ENCODE measurements at places on chromosomes 1 and 21.

DNA sequence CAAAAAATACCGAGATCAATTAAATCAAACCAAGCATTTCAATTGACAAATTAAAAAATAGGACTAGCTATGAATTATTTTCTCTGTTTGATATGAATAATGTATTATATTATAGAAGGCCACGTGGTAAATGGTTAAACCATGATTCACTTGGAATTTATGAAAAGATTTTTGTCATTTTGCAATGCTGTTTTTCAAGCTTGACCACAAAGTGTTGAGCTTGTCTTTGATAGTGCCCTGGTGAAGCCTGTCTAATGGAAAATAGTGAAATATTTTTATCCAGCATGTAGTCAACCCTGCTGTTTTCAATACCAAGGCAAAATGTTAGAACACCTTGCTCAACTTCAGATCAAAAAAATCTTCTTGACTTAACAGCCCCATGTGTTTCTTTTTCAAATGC is 288.0 kb upstream of the PRMT6 start:
- DNase-seq = no peak

- DNase-seq = no peak
Measured at GRCh38 chr1:117466761-117467160, 99.5 kb downstream of the MAN1A2 start.

DNA sequence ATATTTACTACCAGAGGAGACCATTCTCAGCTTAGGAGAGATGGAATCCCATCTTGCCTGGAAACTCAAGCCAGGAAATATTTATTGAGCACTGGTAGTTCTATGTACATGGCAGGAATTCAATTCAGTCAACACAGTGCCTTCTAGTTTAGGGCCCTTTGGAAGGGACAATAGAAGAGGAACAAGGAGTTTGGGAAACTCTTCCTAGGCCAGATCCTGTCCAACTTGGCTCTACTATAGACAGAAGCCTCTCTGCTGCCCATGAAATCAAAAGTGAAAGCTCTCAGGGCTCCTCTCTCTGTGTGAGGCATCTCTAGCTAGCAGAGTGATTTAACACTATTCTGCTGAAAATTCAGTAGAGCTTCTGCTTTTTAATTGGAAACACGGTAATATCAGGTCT is 244.6 kb upstream of the MAP1LC3C start:
- no peak for DNase-seq

DNA sequence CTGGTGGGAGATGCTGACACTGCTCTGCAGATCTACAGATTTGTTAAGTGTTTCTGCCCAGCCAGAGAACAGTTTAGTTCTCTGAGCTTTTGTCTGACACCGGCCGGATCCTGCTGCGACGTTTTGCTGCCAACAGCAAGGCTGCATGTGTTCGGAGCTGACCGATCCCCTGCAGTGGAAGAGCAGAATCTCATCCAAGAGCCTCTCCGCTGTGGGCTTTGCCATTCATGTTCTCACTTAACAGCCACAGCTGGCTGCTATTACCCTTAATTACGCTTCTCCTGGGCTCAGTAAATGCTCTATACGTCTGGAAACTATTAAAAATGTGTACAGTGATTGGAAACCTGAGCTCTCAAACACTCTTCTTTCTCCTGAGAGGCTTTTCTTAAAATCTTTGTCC is 105.3 kb downstream of the BCAR3 start:
- DNase-seq = peak; percentile 83

- no peak for DNase-seq
Measured at GRCh38 chr21:44601596-44602462, 1.4 kb downstream of the KRTAP10-7 start.

DNA sequence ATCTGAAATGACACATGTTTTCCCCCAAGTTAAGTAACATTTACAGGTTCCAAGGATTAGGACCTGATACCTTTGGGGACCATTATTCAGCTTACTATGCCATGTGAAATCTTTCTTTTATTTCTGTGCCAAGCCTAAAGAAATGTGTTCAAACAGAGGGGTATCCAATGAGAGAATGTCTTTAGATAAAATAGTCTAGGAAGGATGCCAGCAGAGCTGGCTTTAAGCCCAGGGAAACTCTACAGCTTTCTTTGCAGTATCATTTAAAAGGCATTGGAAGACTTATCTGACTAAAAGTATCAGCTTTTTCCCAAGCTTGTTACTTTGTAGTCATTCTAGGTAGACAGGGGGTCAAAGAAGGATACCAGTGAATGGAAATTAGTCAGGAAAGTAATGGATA is 860.4 kb downstream of the PLA2G4A start:
- DNase-seq = no peak

GRCh38 chr21:26684889-26685288 is 111.8 kb upstream of the CYYR1 start:
- no peak for DNase-seq

- DNase-seq = no peak
Measured at GRCh38 chr1:68269637-68270430, 37.5 kb upstream of the WLS start.

DNA sequence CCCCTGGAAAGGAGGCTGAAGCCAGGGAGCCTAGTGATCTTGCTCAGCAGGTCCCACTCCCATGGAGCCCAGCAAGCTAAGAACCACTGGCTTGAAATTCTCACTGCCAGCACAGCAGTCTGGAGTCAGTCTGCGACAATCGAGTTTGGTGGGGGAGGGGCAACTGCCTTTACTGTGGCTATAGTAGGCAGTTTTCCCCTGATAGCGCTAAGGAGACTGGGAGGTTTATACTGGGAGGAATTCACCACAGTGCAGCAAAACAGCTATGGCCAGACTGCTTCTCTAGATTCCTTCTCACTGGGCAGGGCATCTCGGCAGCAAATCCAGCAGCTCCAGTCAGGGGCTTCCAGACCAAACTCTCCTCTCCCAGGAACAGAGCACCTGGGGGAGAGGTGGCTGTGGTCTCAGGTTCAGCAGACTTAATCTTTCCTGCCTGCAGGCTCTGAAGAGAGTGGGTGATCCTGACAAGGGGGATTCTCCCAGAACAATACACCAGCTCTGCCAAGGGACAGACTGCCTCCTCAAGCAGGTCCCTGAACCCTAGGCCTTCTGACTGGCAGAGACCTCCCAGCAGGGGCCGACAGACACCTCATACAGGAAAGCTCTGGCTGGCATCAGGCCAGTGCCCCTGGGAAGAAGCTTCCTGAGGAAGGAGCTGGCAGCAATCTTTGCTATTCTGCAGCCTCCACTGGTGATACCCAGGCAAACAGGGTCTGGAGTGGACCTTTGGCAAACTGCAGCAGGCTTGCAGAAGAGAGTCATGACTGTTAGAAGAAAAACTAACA is 548.5 kb upstream of the NEGR1 start:
- no peak for DNase-seq

- no peak for DNase-seq
Measured at GRCh38 chr1:99728494-99729235, 37.8 kb downstream of the FRRS1 start.

DNA sequence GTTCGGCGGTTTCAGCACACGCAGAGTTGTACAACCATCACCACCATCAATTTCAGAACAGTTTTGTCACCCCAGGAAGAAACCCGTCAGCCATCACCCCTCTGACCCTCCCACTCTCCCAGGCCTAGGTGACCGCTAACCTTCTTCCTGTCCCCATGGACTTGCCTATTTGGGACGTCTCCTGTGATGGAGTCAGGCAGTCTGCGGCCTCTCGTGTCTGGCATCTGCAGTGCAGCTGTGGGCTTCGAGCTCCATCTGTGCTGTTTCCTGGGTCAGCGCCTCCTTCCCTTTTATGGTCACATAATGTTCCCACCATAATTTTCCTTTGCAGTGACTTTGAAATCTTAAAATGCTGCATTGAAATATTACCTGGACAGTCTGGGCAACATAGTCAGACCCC is 24.4 kb downstream of the SLC45A1 start:
- DNase-seq = no peak

DNA sequence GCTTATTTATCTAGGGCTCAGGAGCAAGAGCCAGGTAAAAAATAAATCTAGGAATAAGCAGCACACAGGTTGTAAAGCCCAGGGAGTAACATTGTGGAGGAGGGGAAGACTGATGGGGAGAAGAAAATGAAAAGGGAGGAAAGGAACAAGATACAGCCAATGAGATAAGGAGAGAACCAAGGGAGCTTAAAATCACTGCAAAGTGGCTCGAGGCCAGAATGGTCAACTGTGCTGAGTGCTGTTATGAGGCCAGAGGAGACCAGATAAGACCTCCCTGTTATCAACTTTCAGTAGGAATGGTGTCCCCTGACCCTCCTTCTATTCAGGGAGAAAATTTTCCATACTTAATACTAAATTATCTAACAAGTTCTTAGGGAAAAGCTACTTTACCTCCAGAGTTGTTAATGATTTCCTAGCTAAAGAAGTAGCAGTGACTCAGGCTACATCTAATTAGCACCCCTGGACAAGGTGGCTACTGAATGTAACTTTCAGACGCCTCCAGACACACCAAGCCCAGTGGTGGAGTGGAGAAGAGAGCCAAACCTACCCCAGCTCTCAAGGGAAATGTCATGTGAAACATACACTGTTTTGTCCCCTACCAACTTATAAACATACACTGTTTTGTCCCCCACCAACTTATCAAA is 25.5 kb downstream of the ENAH start:
- DNase-seq = no peak
